ENCODE measurements at places on chromosomes 2 and 18.

GRCh38 chr18:40751186-40751585 lies 1203.8 kb upstream of the PIK3C3 start:
- no peak for DNase-seq

DNA sequence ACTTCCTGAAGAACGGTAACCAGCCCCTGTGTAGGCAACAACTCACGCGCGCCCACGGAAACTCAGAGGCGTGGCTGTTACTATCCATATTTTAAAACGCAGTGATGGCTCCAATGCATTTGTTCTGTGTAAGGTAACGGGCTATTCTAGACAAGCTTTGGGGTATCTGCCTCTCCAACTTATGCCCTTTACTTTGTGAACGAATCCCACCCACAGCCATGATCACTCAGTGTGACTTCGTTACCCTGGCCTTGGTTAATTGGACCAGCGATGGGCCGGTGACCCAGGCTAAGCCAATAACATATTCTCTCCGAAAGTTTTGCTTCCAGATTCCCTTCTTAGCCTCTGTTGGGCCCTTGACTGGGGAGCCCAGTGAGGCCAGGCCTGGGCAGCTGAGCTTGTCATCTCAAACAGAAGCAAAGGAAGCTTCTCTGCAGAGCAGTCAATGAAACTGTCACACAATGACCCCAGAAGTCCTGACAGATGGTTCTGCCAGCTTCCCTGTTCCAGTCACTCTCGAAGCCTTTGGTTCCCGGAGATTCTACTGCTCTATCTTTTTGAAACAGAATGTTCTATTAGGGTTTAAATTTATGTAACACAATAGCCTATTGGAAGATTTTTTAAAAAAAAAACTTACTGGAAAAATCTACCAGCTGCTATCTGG lies 30.7 kb upstream of the ROCK2 start:
- no peak for DNase-seq

DNA sequence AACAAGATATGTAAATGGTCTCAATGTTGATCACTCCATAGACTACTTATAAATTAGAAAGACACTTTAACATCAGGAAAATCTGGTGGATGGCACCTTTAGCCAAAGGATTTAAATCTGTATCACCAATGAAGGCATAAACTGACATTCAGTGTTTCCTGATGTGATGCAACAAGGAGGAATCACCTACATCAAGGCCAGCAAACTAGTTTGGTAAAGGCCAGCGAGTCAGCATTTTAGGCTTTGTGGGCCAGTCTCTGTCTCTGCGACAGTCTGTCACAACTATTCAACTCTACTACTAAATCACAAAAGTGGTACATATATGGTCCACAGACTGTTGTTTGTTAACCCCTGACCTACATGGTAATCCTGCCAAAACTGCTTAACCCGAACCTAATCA lies 33.3 kb downstream of the C2orf76 start:
- DNase-seq = no peak

DNA sequence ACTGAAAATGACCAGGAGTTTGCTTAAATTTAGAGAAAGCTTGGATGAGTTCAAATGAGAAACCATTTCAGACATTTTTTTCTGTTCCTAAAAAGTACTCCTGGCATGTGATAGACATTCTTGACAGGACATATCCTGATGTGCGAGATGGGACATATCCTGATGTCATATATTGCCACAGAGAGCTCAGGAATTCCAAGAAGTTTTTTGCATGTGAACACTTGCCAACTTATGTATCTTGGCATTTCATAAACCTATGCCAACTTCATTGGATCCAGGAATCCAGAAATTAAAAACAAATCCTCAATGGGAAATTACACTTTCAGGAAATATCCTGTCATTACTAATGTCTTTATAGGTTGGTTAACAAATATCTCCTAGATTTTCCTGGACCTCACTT lies 2.9 kb upstream of the SERPINB3 start:
- DNase-seq = no peak

GRCh38 chr2:235580426-235581157 lies 86.7 kb downstream of the AGAP1 start:
- DNase-seq = no peak

DNA sequence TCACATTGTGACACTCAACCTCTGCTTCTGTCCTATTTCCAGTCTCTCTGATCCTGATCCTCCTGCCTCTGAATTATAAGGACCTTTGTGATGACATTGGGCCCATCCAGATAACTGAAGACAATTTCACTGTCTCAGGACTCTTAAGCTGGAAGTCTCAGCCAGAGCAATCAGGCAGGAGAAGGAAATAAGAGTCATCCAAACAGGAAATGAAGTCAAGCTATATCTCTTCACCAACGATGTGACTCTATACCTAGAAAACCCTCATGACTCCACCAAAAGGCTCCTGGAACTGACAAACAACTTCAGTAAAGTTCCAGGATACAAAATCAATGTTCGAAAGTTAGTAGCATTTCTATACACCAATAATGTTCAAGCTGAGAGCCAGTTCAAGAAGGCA lies 29.3 kb upstream of the TWIST2 start:
- DNase-seq = no peak

- DNase-seq = no peak
Observed at GRCh38 chr2:66032226-66032775, 402.6 kb upstream of the MEIS1 start.

DNA sequence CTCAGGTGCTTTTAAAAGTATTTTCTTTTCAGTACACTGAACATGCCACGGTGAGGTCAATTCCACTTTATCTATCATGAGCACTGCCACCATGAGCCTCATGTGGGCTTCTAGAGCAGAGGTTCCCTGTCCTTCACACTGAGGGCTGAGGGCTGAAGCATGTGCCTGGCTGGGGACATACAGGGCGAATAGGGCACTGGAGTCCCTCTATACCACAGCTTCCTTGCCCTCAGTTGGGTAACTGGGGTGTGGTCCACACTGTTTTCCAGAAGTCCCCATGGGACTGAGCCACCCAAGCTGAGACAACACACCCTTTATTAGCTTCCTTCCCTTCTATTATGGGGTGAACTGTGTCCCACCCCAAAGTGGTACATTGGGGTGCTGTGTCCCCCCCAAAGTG lies 172.2 kb upstream of the ID2 start:
- DNase-seq = no peak

DNA sequence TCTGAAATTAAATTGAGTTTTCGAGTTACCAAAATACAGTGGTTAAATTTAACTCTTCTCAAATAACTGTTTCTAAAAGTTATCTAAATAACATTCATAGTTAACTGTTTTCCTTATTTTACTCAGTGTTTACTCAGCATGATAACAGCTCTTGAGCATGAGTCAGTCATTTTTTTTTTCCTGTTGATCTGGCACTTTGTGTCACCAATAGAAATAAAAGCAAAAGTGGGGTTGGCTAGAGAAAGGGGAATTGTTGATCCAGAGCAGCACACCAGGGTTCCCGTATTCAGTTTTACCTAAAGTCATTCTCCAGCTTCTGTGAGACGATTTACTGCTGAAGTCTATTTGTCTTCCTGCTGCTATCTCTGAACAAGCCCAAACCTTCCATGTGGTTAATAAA lies 851.6 kb downstream of the DCC start:
- no peak for DNase-seq

DNA sequence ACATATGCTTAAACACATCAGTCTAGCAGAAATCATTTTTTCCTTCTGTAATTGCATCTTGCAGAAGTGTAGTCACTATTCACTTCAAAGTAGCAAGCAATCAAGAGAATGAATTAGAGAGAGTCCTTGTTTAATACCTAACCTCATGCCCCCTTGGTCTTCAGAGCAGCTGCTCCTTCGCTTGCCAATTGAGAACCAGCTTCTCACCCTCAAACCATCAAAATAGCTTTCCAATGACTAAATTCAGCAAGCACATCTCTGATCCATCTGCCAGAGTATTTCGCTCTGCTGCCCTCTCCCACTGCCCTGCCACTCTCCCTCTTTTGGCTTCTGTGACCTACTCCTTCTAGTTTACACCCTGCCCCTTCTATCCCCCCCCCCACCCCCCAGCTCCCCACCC lies 120.7 kb upstream of the AGAP1 start:
- DNase-seq = no peak

GRCh38 chr2:160381425-160381951 lies 112.1 kb downstream of the RBMS1 start:
- DNase-seq = no peak

- DNase-seq = no peak
Observed at GRCh38 chr2:191115391-191115790, 35.4 kb downstream of the STAT4 start.

- DNase-seq = no peak
Observed at GRCh38 chr2:219968685-219969345, 341.4 kb downstream of the SLC4A3 start.

DNA sequence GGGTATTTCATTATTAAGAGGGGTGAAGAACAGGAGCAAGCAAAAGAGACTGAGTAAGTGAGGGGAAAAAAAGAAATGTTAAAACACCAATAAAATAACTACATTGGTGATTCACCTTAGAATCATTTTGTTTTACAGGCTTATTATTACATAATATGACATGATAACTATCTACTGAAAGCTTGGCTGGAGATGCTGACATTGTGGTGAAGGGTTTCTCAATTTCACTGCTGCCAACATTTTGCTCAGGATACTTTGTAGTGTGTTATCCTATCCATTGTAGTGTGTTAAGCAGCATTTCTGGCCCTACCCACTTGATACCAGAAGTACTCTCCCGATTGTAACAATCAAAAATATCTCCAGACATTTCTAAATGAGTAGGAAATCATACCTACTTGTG lies 1564.6 kb upstream of the NXPH2 start:
- DNase-seq = no peak

GRCh38 chr18:62551972-62552513 lies 29.2 kb downstream of the ZCCHC2 start:
- no peak for DNase-seq

- no peak for DNase-seq
Observed at GRCh38 chr2:57543211-57543610, 503.4 kb upstream of the VRK2 start.

- no peak for DNase-seq
Observed at GRCh38 chr18:3248062-3248657, 559 bp downstream of the MYL12A start.

DNA sequence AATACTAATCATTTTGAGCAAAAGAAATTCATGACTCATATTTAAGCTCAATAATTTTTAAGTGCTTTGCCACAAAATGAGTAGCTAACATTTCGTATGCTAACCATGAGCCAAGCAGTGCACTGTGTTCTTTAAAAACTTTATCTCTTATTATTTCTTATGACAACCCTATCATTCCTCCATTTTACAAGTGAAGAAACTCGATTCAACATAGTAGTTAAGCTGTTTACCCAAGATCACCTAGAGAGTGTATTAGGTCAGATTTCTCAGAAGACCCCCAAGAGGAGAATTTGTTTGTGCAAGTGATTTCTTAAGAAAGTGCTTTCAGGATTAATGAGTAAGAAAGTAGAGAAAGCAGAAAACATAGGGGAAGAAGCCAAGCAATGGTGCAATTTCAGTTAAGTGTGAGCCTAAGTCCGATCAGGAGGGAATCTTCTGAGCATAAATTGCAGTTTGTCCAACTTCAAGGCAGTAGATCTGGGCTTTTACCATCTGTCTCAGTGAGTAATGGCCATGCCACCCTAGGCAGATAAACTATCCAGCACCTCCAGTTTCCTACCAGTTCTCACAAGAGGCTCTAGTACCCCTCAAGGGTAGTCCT lies 202.7 kb downstream of the SCG2 start:
- DNase-seq = no peak

- no peak for DNase-seq
Observed at GRCh38 chr18:3092727-3093126, 79.8 kb upstream of the LPIN2 start.

GRCh38 chr2:27408601-27409320 lies 630 bp downstream of the PPM1G start:
- no peak for DNase-seq

DNA sequence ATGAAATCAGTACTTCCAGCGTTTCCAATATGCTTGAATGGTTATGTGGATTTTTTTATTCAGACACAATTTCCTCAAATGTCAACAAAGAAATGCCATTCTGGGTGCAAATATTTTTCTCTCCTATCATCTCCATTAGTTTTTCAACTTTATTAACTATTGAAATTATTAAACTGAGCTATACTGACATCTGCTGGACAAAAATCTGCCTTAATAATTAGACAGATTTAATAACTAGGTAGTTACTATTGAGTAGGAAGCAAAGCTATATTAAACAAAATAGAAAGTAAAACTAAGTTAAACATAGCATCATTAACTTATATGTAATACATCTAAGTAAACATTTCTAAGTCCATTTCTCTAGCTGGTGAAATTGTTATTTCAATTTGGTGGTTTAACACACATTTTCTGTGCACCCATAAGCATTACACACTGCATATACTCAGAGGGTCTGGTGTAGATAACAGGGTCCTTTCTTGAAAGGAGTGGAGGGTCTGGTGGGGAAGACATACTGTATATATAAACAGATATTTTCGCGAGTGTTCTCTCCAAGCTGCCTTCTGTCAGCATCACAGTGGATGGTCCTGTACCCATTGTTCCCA lies 77.0 kb downstream of the LANCL1 start:
- DNase-seq = no peak
